NCI-H446 treated with DMSO at 0.1 percent for 48 hours (cell line): ENCODE measurements at places on chromosomes 1 and 21.

- no peak for DNase-seq
Measured at GRCh38 chr21:43365611-43366426, 61.1 kb downstream of the SIK1 start.

- no peak for DNase-seq
Measured at GRCh38 chr1:13956393-13956792, 256.4 kb downstream of the PRDM2 start.

DNA sequence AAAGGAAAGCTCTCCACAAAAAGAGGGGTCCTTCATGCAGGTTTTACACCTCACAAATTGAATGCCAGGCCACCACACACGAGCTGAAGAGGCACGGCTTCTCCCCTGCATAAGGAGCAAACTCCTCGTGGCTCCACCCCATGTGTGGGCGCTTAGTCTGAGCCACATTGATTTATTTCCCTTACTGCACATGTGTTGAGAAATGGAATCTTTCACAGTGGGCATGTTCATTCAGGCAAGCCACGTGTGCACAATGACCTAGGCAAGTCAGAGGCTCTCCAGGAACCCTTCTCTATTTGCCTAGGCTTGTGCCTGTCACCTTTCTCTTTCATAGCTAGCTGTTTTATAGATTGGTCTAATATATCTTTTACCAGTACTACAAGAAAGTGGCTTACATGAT is 120.5 kb downstream of the LTN1 start:
- no peak for DNase-seq

DNA sequence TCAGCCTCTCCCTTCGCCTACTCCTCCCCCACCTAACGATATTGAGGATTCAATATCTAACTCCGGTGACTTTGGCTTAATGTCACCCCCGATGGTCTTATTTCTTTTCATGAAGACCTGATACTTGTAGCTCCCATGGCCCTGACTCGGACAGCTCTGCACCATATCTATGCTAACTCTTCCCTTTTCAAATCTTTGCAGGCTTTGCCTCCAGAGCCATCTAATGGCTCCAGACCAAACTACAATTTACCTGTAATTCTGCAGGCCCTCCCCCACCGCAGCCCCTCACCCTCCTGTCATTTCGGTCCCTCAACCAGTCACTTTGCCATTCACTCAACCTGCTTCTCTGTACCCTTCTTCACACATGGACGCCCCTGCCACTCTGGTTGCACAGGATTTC is 7.9 kb upstream of the GSTM5 start:
- no peak for DNase-seq
